Fibroblast of lung (primary cell): ENCODE measurements at places on chromosomes 7 and 10.

DNA sequence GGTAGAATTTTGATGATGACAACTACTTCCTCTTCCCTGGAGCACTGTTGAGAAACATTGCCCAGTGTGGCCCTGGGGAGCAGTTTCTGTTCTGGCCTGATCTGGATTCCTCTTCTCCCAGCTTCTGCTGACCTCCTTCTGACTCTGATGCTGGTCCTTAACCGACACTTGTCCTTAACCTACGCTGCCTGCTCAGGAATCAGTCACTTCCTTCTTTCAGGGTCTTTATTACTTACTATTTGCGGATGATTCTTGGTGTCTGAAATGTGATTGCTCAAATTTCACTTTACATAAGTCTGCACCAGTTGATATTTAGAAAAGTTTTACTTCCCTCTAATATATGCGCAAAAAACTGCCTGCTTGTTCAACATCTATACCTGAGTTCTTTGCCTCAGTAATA lies 164.1 kb downstream of the PTEN start:
- no peak for DNase-seq

DNA sequence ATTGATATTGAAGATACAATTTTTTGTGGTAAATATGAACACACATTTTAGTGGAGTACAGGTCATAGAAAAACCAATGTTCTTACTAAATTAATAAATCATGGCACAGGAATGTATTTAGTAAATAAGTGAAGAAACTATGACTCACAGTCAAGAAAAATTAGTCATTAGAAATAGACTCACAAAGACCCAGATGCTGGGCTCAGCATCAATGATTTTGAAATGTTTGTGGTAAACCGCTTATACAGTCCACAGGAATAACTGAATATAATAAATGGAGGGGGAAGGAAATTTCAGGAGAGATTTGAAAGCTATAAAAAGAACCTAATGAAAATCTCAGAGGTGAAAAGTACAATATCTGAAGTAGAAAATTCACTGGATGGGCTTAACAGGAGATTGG lies 138.3 kb upstream of the ADCY1 start:
- peak; percentile 84 for DNase-seq

DNA sequence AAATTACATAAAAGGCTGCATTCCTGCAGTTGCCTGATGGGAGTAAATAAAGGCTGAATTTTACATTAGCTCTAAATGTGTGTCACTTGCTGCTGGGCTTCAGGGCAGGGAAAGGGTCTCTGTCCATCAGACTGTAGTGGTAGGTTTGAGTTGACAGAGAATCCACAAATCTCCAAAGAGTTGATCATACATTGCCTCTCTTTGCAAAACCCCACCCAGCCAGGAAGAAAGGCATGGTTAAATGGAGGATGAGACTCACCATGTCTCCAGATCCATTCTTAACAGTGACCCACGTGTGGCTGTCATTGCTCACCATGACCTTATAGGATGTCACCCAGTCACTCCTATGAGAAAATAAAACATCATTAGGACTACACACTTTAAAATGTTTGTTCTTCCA lies 92.8 kb downstream of the CPXM2 start:
- no peak for DNase-seq

GRCh38 chr10:120727001-120727400 lies 124.2 kb upstream of the WDR11 start:
- peak; percentile 62 for DNase-seq

- DNase-seq: peak; percentile 51
Observed at GRCh38 chr7:116180302-116180701, 30.0 kb upstream of the TES start.

DNA sequence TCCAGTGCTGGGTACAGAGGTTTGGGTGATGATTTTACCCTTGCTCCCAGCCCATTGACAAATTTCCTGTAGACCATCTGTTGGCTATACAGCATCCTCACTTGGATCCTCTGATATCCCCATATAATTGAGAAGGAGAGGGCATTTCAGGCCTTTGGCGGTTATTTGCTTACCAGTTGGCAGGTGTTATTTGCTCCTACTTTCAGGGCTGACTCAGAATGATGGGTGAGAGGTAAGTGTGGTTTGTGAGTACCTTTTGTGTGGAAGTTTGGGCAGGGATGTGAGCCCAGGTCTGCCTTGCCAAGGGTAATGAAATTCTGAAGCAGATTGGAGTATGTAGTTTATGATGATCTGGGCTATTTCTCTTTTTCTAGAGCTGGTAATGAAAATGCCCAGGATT lies 93.6 kb downstream of the LRMDA start:
- DNase-seq: no peak

- DNase-seq: no peak
Observed at GRCh38 chr7:106219170-106219569, 65.6 kb downstream of the NAMPT start.

GRCh38 chr7:47571331-47572093 lies 10.4 kb downstream of the TNS3 start:
- DNase-seq: peak; percentile 97
